Glutamatergic neuron (in vitro differentiated cells): ENCODE measurements at places on chromosomes 7 and 10. TPM values are rescaled to one million over a fixed set of nuclear protein-coding genes. Genes with fewer than 3 reads are reported as not detected.
A peak's percentile ranks its signal among the peaks of the same experiment; 100 is the strongest.

DNA sequence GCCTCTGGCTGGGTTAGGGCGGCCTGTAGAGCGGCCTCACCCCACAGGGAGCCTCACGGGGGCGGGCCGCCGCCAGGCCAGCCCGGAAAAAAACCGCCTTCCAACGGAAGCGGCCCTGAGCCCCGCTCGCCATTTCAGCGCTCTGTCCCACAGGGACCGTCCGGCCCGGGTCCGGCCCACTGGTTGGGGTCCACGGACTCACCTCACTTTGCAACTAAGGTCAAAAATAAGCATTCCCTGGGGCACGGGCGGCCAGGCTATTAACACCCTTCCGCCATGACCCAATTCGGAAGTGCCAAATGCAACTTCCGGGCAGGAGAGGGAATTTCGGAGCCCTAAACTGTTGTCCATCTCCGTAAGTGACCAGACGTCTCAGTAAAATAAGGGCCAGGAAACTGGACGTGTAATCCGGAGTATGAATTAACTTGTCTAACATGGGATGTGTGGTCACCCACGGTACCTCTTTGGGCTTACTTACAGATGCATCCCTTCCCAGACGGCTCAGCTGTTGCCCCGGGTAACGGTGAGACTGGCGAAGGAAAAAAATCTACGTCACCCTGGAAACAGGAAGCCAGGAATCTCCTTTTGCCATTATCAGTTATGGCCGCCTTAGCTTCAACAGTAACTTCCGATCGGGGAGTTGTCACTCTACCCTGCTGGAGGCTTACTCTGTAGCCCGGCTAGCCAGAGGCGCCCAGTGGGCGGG, at the start of gene BBIP1:
Gene BBIP1, minus strand, starts transcription at position 538 of the 706 bp plus-strand sequence. CDS start 1,023 bp downstream, outside the sequence.
- peak; percentile 94 for DNase-seq

GRCh38 chr7:82527851-82528250, 84.3 kb upstream of the CACNA2D1 start:
- no peak for DNase-seq

The TEX36 gene
- total RNA-seq = not detected

The CPA2 gene
- total RNA-seq = not detected

GRCh38 chr7:44608916-44609648, 2.7 kb downstream of the OGDH start:
- no peak for DNase-seq

DNA sequence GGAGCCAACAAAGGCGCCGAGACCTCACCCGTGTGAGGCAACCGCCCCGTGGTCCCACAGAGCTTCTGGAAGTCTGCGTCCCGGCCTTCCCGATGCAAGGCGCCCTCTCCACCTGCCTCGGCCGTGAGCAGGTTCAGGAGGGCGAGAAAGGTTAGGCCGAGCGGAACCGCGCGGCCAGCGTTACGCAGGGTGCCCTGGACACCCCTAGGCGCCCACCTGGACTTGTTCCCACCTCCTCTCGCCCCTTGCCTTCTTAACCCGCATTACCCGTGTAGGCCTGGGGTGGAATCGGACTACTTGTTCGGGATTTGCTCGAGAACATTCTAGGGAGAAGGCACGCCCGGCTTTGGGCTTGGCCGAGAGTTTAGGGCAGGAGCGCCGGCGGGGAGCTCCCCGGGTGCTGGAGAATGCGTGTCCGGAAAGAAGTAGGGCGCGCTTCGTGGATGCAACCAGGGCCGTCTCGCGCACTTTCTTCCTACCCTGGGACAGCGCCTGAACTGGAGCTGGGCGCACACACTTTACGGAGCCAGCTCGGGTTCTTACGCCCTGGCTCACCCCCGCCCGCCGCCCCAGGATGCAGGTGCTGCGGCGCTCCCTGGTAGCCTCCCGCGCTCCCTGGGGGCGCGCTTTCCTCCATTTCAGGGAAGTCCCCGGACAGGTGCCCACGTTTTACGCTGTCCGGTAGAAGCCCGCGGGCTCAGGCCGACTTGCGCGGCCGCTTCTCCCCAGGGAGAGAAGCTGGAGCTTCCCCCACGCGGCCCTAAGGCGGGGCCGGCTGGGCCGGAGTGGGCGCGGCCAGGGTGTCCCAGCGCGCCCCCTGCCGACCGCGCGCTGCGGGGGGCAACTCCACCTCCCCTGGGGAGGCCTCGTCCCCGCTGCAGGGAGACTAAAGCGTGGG, 74.5 kb downstream of the INSIG1 start:
- no peak for DNase-seq

The VPS37D gene
- total RNA-seq = 17.2 TPM

GRCh38 chr10:115409347-115409746, 316.2 kb downstream of the ATRNL1 start:
- no peak for DNase-seq
